HFFc6 (cell line): ENCODE measurements at places on chromosomes 1 and 21. TPM values are rescaled to one million over a fixed set of nuclear protein-coding genes. Genes with fewer than 3 reads are reported as not detected.

The LRRC39 gene
- total RNA-seq = 0.20 to 0.23 TPM in 2 of 3 replicates, not detected in the other

The KRTAP11-1 gene
- total RNA-seq = not detected in 3 replicates

The FAM131C gene
- total RNA-seq = 0.33 to 1.3 TPM (median 0.51 TPM) in 3 replicates

The ANGEL2 gene
- 23.7 and 26.4 TPM in 2 replicates for total RNA-seq

The KIAA1614 gene
- 2.3 to 4.3 TPM (median 3.1 TPM) in 3 replicates for total RNA-seq

The OR2AK2 gene
- total RNA-seq = not detected in 3 replicates

The NPHS2 gene
- total RNA-seq = not detected in 3 replicates

The LEPROT gene
- 100 to 110 TPM (median 107 TPM) in 3 replicates for total RNA-seq

The MYCL gene
- 0.52 to 0.63 TPM (median 0.60 TPM) in 3 replicates for total RNA-seq

The HTR1D gene
- 0.28 to 0.61 TPM (median 0.36 TPM) in 3 replicates for total RNA-seq

The GBP6 gene
- total RNA-seq = not detected in 3 replicates

The TMEM9 gene
- total RNA-seq = 60.5 to 76.2 TPM (median 62.4 TPM) in 3 replicates

The ROR1 gene
- 7.4 to 9.3 TPM (median 8.0 TPM) in 3 replicates for total RNA-seq

The ZNF683 gene
- total RNA-seq = not detected in 3 replicates

DNA sequence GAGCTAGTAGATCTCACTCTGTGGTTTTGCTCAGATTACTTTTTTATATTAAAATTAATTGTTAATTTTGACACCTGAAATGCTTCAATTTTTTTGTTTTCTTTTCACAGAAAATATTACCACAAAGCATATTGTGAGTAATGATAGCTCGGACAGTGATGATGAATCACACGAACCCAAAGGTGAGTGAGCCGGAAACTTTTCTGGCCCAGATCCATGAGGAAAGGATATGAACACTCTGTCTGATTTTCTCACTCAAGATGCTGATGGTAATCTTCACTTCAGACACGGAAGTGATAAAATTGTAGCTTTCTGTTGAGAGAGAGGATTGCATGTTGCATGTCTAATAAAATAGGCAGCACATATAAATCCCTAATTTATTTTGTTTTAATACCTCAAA lies 121.8 kb downstream of the PLA2G4A start:
- no peak for DNase-seq

- no peak for DNase-seq
Observed at GRCh38 chr1:3034162-3034561, 12.9 kb downstream of the ACTRT2 start.

DNA sequence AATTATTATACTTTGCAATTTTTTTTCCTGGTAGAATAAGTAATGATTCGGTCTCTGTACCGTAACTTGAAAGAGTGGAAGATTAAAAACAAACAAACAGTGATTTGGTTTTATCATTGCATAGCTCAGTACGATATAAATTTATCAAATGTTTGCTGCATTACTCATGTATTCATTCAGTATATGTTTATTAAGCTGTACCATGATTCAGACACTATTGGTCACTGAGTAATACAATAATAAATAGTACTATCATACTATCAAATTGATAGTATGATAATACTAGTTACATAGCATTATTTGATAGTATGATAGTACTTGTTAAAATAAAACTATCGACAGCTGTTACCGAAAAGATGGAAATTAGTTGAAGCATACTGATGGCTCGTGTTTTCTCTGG lies 12.1 kb downstream of the CENPF start:
- no peak for DNase-seq

DNA sequence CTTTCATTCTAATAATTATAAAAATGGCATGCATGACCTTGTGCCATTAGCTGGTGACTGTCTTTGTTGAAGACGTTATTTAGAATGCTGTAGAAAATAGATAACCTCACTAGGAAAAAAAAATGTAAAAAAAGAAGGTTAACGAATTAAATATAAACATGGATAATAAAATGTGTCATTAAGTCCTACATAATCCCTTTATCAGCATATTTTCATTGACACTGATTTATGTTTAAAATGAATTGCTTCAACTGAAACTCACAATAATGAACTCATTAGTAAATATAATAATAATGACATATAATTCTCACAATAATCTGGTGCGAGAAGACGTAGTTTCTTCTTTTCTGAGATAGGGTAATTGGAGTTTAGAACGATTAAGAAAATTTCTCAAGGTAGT lies 4.7 kb downstream of the TMPRSS15 start:
- no peak for DNase-seq

GRCh38 chr1:203624341-203624712 lies 2.3 kb upstream of the ATP2B4 start:
- no peak for DNase-seq

GRCh38 chr21:17610911-17611310 lies 1.8 kb downstream of the BTG3 start:
- DNase-seq = no peak

- DNase-seq = no peak
Observed at GRCh38 chr1:203517426-203518110, 23.6 kb downstream of the OPTC start.

GRCh38 chr21:27555996-27556395 lies 589.1 kb upstream of the ADAMTS5 start:
- DNase-seq = peak; percentile 18

DNA sequence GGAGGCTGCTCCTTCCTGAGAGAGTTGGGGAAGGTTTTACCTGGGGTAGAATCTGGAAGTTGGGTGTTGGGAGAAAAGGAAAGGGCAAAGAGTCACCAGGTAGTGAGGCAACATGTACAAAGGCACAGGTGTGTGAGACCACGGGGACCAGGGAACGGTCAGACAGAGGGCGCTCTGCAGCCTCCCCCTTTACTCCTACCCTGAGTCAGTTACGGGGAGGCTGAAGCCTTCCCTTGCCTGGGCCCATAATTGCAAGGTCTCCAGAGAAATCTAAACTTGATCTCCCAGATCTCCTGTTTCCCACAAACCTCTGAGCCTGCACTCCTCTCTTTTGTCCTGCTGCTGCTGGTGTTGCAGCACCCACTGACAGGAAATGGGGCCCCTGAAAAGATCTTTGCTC lies 22.0 kb downstream of the CCN1 start:
- DNase-seq = no peak

- DNase-seq = no peak
Observed at GRCh38 chr1:1892079-1892762, 1.3 kb upstream of the GNB1 start.

DNA sequence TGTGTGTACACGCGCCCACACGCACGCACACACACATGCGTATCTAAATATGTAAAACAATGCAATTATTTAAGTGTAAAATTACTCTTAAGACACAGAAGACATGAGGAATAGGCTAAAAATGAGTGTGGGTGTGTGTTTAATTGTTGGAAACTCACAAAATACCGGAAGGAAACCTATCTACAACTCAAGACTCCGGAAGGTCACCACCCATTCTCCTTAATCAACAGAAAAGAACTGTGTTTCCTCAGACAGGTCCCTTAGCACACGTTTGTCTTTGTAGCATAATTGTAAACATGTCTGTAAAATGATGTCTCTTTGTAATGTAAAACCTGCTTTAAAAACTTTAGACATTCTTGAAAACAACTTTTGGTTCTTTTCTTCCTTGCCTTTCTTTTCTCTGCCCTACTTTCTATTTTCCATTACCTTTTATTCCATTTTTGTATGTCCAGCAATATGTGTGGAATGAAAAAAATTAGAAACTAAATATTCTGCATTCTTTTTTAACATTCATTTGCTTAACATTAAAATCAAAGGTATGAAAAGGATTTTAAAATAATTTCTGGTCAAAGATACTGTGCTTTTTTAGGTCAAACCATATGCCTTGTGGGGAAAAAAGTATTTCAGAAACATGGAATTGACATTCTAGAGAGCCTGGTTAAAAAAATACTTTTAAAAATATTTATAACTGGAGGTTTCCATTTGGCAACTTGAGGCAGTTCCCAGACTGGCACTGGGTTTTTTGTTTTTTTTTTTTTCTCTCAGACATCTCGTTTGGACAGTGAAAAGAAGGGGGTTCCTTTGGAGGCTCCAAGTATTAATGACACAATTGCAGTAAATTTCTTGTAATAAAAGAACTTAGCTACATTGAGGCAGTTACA lies 46.2 kb downstream of the ATP5PF start:
- no peak for DNase-seq

DNA sequence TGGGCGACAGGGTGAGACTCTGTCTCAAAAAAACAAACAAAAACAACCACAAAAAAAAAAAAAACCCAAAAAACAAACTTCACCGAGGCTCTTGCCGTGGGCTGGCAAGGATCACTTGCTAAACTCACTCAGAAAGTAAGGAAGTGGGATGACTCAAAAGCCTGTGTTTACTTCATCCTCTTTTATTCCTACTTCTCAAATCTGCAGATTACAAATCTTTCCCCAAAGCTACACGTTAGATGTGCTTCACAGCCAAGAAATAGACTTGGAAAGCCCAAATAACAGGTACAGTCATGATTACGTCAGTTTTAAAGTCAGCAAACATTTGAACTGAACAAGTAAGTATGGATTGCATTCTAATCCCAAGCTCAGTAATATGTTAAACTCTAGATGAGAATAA lies 359.3 kb downstream of the ADGRL2 start:
- DNase-seq = no peak

DNA sequence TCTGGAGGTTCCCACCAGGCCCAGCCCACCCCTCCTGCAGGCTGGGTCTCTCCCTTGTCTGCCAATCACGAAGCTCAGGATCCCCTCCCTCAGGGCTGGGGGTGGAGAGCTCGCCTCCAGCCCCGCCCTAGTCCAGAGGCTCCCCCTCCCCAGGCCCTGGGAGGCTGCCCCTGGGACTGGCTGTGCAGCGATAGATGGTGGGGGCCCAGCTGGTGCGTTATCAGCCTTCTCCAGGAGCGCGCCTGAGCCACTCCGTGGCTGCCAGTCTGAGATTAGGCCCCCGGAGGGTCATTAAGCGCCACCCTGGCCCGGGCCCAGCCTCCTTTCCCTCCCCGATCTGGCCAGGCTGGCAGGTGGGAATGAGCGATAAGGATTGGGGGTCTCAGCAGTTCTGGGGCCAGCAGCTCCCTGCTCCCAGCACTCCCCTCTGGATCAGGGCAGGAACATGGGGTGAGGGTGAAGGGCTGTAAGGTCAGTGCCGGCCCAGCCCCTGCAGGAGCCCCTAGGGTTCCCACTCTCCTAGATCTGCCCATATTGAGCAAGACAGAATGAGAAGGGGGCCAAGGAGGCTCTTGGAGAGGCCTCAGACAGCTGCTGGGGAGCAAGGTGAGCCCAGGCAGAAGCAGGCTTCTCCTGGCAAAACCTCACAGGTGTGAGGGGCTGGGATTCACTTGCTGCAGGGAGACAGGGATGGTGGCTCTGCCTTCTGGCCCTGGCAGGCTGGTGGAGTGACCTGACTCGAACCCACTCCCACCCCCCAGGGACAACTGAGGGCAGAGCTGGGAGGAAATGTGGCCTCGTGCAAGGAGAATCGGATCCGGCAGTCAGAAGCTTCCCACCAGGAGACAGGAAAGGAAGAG lies 8.5 kb downstream of the PDZK1IP1 start:
- DNase-seq = no peak

DNA sequence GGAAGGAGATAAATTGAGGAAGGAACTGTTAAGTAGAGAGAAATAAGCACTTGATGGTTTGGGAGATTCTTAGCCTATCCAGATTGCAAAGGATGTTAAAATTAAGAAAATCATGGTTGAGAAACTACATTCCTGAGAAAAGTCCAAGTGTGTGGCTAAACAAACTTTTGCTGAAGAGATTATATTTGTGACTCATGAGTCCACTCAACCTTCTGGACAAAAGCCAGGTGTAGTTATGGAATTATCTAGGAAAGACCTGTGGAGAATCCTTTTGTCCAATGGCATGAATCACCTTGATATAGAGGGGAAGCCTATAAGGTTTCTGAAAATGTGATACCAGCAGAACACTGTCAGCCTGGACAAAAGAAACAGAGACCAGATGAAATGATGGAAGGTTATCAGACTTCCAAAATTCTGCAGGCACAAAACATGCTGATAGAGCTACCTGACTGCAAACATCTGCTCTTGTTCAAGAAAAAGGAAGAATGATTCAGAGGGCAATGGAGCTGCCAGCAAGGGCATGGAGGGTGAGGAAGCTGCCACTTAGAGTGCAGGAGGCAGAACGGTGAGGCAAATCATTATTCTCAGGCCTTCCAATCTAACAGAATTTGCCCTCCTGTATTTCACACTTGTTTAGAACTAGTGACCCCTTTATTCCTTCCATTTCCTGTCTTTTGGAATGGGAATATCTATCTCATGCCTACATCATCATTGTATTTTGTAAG lies 300.6 kb upstream of the PRMT6 start:
- no peak for DNase-seq

- DNase-seq = no peak
Observed at GRCh38 chr1:109677459-109677858, 9.6 kb downstream of the GSTM2 start.

- DNase-seq = no peak
Observed at GRCh38 chr1:38097284-38097898, 50.8 kb upstream of the POU3F1 start.

- DNase-seq = no peak
Observed at GRCh38 chr1:28835237-28835650, 23.3 kb downstream of the OPRD1 start.

DNA sequence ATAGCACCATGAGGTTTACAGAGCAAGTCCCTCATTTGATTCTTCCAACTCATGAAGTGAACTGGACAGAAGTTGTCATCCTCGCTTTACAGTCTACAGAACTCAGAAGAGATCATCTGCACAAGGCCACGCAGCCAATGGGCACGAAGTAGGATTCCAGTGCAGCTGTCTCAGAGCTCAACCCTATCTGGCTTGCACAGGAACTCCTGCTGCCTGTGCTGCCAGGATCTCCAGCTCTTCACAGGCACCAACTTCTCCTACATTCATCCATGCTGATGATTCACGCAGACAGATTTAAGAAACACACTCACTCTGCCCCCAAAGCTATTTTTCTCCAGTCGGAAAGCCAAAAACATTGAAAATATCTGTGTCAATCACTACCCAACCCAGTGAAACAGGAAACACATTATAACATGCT lies 157.0 kb downstream of the RERE start:
- DNase-seq = peak; percentile 93

DNA sequence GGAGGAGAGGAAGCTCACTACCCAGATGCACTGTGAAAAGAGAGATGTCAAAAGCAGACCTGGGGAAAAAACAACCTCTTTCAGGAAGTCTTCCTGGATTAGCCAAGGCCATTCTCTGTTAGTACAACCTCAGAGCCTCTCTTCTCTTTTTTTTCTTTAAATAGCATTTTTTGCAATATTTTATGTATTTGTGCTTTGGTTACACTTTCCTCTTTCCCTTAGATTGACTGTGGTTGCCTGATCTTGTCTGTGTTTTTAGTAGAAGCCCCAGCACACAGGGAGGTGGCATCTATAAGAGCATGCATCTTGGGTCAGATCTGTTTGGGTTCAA lies 18.8 kb downstream of the SLC26A9 start:
- DNase-seq = no peak

- no peak for DNase-seq
Observed at GRCh38 chr1:214588963-214589597, 13.9 kb upstream of the CENPF start.

- DNase-seq = peak; percentile 48
Observed at GRCh38 chr1:205933671-205934618, 9.3 kb downstream of the SLC26A9 start.

GRCh38 chr1:161887730-161888287 lies 121.7 kb downstream of the ATF6 start:
- no peak for DNase-seq
